ENCODE measurements at places on chromosomes 6 and 20. TPM values are rescaled to one million over a fixed set of nuclear protein-coding genes. Genes with fewer than 3 reads are reported as not detected.

DNA sequence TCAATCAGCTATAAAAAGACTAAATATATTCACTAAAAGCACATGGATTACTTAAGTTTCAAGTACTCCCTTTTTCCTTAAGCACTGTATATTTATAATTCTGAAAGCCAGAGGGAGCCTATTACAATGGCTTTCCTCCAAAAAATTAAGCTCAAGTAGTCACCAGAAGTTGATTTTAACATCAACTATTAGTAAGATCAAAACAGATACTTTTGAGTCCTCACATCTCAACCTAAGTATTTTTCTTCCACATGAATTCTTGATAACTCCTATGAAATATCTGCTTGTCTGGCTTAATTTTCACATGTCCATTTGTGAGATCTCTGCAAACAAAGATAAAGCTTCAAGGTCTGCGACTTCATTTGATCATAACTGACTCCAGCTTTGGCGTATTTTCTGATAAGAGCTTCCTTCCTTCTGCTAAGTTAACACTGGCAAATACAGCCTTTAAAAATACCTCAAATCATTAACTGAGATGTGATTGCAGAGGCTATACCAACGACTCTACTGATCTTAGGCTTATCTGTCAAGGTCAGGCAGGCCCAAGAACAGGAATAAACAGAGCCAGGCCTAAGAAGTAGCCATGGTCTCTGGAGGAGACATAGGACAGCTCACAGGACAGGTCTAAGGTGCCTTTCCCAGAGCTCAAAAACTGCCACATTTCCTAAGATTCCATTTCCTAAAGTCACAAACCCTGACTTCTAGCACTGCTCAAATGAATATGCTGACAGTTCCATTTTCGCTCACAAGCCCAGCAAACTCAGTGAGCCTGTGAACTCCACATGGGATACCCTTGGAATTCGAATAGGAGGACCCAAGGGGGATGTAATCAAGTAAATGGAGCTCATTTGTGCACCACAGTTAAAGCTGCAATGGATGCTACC, 10.0 kb downstream of the SNX5 start:
- no peak for DNase-seq

- DNase-seq: no peak
Measured at GRCh38 chr6:82176616-82177015, 70.9 kb downstream of the IBTK start.

DNA sequence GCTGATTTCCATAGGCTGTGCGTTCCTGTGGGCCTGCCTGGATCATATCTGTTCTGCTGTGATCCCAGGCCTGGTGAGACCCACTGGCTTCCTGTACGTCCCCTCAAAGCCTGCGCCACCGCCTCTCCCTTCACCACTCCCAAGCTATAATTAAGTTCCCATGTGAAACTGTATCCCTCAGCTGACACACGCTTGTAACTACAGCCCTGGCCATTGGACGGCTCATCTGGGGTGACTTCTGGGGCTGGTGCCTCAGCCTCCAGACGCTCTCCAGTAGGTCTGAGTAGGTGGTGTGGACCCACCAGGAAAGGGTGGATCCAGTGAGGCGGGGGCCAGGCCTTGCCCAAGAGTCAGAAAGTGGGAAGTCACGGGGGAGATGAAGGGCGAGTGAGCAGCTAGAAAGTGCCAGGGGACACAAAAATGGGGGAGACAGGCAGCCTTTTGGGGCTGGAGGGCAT, 21.0 kb downstream of the PPARD start:
- no peak for DNase-seq

DNA sequence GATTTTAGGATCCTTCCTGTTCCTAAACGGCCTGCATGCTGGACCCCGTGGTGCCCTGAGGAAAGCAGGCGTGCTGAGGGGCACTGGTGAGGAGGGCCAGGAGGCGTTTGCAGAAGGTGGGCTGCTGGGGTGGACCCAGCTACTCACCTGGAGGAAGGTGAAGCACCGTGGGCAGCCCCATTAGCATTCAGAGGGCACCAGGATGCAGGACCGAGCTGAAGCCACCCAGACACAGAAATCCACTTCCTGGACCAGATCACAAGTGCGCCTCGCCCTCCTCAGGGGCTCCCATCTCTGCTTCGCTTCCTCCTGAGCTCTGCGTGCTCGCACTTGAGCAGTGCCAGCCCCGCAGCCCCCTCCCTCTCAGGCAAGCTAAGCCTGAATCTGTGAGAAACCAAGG, 187.0 kb downstream of the SYNDIG1 start:
- DNase-seq: no peak

DNA sequence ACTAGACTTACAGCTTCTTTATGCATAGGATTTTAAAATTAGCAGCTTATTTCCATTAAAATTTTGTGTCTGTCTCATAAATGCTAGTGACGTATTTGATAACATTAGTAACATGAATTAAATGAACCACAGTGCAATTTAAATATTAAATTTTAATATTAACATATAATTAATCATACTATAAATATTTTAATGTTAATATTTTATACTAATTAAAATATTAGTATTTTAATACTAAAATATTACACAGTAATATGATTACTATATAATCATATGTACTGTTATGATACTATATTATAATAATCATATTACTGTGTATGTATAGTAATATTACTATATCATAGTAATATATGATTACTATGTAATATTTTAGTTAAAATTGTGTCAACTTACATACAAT, 73.7 kb downstream of the CHD6 start:
- no peak for DNase-seq

GRCh38 chr6:106666282-106667021, 37.1 kb downstream of the QRSL1 start:
- DNase-seq: no peak

Gene GLP1R
- total RNA-seq: not detected

Gene CPXM1
- 11.9 TPM for total RNA-seq
